T-helper 2 cell (primary cell): ENCODE measurements at places on chromosomes 7 and 10.
A peak's percentile ranks its signal among the peaks of the same experiment; 100 is the strongest.

DNA sequence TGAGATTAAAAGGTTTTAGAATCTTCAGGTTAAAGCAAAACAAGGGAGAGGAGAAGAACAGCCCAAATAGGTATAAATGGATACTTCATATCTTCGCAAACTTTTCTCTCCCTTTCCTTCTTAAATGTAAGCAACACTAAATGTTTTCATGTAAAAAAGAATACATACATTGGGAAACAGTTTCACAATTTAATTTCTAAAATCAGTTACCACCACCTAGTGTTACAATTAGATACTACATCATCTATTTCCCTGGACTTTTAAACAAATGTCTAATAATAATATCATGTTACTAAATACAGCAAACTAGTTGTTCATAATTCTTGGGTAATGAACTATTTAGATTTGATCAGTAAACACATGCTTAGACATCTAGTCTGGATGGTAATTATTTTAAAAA lies 35.8 kb downstream of the MINDY3 start:
- DNase-seq, result no peak

DNA sequence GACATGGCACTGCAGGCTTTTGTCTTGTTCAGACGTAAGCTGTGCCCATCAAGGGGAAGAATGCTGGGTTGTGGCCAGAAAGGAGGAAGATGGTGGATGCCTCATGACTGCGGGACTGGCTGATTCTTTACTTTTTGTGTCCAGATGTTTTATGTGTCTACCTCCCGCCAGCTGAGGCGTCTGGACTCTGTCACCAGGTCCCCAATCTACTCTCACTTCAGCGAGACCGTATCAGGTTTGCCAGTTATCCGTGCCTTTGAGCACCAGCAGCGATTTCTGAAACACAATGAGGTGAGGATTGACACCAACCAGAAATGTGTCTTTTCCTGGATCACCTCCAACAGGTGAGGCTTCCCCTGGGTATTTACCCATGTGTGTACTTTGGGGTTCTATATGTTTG lies 53.5 kb downstream of the ABCC2 start:
- no peak for DNase-seq

DNA sequence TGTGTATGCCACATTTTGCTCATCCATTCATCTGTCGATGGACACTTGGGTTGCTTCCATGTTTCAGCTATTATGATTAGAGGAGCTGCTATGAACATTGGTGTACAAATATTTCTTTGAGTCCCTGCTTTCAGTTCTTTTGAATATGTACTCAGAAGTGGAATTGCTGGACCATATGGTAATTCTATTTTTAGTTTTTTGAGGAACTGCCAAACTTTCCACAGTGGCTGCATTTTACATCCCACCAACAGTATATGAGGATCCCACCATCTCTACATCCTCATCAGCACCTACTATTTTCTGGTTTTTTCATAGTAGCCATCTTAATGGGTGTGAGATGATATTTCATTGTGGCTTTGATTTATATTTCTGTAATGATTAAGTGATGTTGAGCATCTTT lies 44.7 kb upstream of the ZMIZ2 start:
- DNase-seq, result no peak

DNA sequence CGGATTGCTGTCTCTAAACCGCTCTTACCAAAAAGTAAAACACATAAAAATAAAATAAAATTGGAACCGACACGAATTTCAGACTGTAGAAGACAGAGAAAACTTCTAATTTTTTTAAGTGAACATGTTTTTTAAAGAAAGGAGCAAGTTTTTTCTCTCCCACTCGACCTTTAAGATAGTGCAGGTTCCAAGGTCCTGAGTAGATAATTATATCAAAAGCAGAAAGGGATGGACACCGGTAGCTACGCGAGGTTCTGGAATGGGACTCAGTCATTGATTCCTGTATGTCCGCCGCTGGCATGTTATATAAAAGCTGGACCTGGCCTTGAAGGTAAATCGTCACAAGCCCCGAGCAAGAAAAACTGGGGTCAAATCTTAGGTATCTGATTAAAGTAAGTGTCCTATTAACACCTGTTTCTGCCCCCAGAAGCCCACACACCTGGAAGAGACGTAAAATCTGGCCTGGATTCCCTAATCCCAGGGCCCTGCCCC lies 462 bp upstream of the CISD1 start:
- DNase-seq, result no peak

DNA sequence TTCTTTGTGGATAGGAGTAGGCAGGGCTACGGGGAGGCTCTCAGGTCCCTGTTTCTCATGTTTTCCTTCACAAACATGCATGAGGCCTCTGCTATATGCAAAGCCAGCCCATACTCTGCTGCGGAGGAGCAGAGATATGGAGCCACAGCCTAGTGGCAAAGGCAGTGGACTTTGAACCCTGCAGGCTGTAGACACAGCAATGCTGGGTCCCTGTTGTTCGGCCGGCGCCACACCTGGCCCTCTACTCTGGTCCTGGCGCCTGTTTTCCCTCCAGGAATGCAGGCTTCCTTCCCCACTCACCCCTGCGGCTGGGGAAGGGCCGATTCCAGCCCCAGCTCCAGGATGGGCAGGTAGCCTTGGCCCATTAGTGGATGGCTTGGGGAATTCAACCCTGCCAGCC lies 11.5 kb downstream of the CLRN3 start:
- DNase-seq, result no peak

DNA sequence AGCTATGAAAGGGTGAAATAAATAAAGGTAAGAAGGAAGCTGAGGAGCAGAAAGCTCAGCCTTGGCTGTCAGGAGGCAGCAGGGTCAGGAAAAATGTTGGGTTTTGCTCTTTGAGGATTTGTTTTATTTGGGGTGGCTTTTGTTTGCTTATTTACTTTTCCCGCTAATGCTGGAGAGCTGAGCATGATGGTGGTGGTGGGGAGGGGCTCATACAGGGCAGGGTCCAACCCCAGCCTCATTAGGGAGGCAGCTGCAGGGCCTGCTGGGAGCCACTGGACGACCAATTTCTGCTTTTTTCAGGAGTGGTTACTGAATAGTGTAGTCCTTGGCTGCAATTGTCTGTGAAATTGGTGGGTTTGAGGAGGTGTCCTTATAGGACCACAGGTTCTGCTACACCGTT lies 36.3 kb downstream of the CCM2 start:
- DNase-seq, result no peak

DNA sequence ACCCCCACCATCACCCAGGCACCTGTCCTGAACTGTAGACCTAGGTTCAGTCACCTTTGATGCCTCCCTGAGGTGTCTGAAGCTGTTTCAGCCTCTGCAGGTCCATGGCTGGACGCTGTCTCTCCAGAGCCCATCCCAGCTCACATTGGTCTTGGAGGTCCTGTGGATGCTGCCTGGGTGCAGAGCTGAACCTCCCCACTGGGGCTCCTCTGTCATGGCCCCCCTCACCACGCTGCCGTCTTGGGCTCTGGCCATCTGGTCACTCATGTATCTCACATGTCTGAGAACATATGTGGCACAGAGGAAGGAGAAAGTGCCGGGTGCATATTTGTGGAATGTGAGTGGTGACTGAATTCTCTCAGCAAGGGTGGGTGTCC lies 108.9 kb downstream of the NKX6-2 start:
- no peak for DNase-seq

- DNase-seq, result no peak
Measured at GRCh38 chr7:12764458-12764891, 77.0 kb downstream of the ARL4A start.

- no peak for DNase-seq
Measured at GRCh38 chr10:118216020-118216419, 126.1 kb downstream of the FAM204A start.

- DNase-seq, result no peak
Measured at GRCh38 chr10:27188259-27188658, 33.1 kb downstream of the MASTL start.

DNA sequence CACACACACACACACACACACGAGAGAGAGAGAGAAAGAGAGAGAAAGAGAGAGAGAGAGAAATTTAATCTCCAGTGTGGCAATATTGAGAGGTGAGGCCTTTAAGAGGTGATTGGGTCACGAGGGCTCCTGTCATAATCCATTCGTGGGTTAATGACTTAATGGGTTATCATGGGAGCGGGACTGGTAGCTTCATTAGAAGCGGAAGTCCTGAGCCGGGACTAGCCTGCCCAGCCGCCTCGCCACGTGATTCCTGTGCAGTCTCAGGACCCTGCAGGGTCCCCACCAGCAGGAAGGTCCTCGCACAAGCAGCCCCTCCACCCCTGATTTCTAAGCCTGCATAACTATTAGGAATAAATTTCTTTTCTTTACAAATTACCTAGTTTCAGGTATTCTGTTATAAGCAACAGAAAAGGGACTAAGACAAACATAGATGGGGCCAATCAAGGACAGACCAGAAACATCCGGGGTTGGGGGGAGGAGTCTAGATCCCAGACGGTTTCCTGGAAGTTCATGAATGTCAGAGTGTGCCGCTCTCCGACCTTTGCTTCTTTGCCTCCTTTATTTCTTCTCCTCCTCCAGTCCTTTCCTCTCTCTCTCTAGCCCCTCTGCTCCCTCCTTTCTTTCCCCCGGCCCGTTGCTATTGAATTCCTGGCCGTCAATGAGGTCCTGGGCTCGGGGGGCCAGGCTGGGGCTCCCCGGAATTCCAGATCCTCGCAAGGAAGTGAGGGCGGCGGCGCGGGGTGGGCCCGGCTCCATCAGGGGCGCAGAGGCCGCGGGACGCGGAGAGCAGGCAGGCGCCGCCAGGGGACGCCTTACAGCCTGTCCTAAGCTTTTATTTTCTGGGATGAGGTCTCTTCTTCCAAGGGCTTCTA lies 146.8 kb downstream of the CYP26A1 start:
- no peak for DNase-seq

DNA sequence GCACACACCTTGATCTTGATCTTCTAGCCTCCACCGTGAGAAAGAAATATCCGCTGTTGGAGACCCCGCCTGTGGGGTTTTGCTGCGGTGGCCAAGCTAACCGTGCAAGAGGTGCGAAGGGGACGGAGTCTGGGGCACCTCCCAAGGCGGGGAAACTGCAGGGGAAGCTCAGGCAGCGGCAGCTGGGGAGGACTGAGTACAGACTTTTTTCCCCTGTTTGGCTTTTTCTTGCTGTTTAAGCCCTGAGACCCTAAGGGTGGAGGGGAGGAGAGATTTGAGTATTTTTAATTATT lies 108.0 kb downstream of the DNAJB6 start:
- no peak for DNase-seq

DNA sequence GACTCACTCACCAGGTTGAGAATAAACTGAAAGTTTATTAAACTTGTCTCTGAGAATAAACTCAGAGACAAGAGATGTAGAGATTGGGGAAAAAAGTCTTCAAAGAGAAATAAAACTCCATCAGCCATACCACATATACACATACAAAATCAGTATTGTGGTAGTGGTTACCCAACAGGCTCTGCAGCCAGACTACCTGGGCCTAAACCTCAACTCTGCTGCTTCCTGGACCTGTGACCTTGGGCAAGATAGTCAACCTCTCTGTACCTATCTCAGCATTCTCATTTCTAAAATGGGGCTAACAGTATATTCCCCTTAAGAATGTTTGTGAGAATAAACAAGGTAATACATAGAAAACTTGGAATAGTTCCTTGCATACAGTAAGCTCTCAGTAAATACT lies 15.3 kb downstream of the TPK1 start:
- peak; percentile 84 for DNase-seq

DNA sequence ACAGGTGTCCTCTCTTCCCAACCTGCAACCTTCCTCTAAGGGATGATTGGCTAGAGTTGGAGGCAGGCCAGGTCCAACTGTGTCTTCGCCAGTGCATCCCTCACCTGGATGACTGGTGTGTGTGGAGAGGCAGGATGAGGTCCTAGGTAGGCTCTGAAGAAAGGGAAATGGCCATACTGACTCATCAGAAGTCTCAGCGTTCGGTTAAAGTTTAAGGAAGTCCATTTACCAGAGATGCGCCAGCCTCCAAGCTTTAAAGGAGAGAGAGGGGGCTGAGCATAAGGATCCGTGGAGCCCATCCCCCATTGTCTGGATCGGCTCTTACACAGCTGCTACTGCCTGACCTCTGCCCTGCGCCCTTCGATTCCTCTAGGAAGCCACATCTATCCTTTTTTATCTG lies 4.4 kb downstream of the KEL start:
- no peak for DNase-seq

- DNase-seq, result no peak
Measured at GRCh38 chr7:82211333-82211732, 232.2 kb downstream of the CACNA2D1 start.

GRCh38 chr7:65269150-65269856 lies 104.4 kb upstream of the ZNF92 start:
- no peak for DNase-seq

DNA sequence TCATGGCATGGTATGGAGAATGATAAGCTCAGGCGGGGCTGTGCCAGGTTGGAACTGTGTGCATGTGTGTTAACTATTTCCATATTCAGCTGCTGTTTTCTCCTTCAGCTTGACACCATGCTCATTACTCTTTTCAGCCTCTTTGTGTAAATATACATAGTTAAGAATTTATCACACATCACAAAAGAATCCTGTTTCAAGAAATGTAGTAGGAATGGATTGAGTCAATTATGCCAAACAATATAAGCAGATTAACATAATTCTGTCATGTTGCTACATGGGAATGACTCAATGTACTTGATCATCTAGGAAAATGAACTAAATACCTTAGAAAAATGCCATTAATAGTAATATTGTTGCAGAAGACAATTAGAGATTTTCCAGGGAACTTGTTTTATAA lies 687.4 kb downstream of the PARD3 start:
- no peak for DNase-seq

GRCh38 chr7:29167721-29168120 lies 21.4 kb upstream of the CPVL start:
- no peak for DNase-seq

GRCh38 chr7:98084631-98085030 lies 22.0 kb upstream of the LMTK2 start:
- no peak for DNase-seq

GRCh38 chr7:30255064-30255769 lies 29.2 kb upstream of the ZNRF2 start:
- DNase-seq, result no peak

DNA sequence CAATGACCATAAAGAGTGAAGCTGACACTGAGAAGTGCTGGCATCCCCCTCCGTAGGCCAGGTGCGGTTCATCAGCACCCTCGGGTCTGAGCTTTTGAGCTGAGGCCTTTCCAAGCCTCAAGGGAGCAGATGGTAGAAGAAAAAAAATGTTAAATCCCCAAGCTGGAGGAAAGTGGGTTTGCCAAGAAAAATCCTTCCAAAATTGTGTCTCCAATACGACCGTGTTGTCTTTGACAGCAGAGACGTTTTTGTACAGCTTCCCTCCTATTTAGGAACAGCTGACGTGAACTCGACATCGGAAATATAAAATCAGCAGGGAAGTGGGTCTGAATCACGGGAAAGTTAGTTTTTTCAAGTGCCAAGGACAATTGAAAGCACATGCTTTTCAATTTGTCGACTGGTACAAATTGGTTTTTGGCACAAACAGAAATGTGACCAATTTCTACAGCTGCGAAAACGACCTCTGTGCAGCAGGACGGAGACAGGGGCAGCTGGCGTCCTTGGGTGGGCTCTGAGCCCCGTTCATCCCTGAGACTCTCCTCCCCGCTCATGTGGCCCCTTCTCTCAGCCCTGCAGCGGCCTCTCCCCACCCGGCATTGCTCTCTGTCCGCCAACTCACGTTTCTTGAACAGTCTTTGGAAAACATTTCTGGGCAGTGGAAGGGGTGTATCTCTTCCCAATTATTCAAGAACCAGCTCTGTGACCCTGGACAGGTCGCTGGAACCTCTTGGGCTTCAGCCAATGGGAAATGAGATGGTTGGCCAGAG lies 89.9 kb downstream of the PAXIP1 start:
- no peak for DNase-seq
